ENCODE measurements at places on chromosomes 7 and 10.

DNA sequence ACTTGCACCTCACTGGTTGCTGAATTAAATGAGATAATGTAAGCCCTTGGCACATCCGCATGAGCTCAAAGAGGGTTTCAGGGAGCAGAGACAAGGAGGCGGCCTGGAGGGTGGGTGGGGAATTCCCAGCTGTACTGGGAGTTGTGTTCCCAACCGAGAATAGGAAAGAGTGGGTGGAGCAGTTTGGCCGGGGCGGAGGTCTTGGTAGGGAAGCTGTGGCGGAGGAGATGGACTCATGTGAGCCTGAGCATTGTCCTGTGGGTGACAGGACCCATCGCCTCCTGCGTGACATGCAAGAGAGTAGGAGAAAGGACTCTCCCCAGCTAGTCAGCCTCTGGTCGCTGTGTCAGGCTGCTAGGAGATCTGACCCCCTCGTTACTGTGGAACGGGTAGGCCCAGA, 41.0 kb upstream of the SAMD8 start:
- DNase-seq, result no peak

GRCh38 chr7:153407291-153408046, 644.7 kb upstream of the DPP6 start:
- DNase-seq, result no peak

GRCh38 chr10:69338547-69339450, 60.5 kb downstream of the HK1 start:
- DNase-seq, result no peak

DNA sequence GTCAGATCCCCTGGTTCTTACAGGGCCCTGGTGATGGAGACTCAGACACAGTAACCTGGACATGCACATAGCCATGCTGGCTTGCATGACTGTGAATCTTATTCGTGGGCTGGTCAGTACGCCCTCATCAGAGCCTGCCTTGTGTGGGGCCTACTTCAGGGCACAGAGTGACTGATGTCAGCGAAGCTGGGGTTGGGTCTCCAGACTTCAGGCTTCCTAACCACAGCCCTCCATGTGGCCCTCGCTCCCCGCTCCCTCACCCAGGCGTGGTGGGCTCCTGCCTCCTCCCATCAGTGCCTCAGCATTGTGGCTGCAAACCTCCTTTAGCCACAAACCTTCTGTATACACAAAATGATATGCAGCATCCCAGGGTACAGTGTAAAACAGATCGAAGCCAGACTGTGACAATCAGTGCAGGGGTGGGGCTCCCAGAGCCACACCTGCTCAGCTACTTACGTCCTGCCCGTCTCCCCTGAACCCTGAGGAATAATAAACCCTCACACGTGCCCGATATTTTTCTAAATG, 7.1 kb upstream of the C10orf105 start:
- no peak for DNase-seq

- DNase-seq, result no peak
Measured at GRCh38 chr7:41277561-41277960, 425.3 kb downstream of the INHBA start.

- no peak for DNase-seq
Measured at GRCh38 chr7:135333200-135333599, 99.6 kb downstream of the STRA8 start.

DNA sequence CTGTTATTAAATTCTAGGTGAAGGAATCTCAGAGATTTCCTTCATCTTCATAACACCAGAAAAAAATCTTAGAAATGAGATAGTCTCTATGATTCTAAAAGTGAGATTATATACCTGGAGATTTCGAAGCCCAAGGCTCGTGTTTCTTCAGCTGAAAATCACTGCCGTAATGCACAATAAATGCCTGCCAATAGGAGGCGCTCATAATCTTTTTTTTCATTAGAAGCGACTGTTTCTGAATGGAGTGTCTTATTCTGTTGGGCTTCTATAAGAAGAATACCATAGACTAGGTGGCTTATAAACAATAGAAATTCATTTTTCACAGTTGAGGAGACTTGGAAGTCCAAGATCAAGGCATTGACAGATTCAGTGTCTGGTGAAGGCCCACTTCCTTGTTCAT, 294.7 kb downstream of the PRKG1 start:
- no peak for DNase-seq

- no peak for DNase-seq
Measured at GRCh38 chr7:135731-136645, 56.4 kb upstream of the FAM20C start.

DNA sequence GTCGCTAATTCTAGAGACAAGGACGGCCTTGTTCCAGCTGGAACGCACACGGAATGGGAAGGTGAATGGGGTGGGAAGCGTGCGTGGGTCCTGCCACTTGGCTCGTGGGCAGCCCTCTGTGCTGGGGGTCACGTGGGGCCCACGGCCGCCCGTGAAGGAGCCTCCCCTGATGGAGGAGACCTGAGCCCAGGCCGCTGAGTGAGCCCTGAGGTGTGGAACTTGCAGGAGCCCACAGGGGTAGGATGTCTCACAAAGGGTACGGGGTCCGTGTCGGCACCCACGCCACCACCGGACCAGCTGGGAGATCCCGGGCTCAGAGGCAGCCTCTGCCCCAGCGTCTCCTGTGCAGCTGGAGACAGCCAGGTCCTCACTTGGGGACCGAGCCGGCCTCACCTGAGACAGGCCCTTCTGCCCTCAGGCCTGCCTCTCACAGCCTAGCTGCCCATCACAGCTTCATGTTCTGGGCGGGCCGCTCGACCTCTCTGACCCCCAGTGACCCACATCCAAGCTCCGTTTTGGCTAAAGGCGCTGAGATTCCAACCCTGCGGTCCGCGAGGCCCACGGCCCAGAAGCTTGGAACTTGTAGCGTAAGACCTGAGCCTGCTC, 84.8 kb downstream of the FOXL3 start:
- no peak for DNase-seq

GRCh38 chr10:70357565-70357964, 24.9 kb downstream of the LRRC20 start:
- peak; percentile 25 for DNase-seq

- DNase-seq, result no peak
Measured at GRCh38 chr10:34723750-34724149, 91.3 kb downstream of the PARD3 start.

GRCh38 chr10:88647061-88647615, 17.1 kb upstream of the LIPF start:
- no peak for DNase-seq

- no peak for DNase-seq
Measured at GRCh38 chr10:127948791-127949190, 41.9 kb downstream of the PTPRE start.

DNA sequence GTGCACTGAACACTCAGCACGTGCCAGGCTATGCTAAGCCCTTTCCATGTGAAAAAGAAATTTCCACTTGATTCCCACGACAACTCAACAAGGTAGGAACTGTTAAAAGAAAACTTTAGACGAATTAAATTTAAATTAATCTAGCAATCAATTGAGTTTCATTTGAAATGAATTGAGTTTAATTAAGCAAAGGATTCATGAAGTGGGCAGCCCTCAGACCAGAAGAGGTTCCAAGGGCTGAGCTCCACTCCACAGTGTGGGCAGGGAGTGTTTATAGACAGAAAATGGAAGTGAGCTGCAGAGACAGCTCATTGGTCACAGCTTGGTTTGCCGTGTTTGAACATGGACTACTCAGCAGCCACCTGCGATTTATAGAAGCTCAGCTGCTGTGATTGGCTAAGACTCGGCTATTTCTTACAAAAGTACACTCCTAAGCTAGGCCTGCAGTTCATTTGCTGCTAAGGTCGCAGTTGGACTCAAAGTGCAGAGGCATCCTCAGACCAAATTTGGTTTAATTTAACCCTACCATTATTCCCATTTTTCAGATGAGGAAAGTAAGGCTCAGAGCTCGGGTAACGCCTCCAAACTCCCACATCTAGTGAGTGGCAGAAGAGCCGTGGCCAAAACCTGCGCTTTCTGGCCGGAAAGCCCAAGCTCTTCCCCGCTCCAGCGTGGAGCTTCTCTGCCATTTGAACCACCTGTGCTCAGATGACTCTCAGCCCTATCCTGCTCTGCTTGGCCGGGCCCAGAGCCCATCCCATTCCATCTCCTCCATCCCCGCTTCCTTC, 24.9 kb downstream of the CALML3 start:
- DNase-seq, result no peak

- no peak for DNase-seq
Measured at GRCh38 chr7:132996581-132997242, 85.2 kb downstream of the CHCHD3 start.

GRCh38 chr10:56928714-56929113, 567.7 kb upstream of the ZWINT start:
- no peak for DNase-seq

- no peak for DNase-seq
Measured at GRCh38 chr7:148204639-148205304, 385.8 kb upstream of the C7orf33 start.
